ENCODE measurements at places on chromosomes 3 and 15.

GRCh38 chr3:44439499-44440295 is 37.8 kb downstream of the ZNF445 start:
- no peak for DNase-seq

DNA sequence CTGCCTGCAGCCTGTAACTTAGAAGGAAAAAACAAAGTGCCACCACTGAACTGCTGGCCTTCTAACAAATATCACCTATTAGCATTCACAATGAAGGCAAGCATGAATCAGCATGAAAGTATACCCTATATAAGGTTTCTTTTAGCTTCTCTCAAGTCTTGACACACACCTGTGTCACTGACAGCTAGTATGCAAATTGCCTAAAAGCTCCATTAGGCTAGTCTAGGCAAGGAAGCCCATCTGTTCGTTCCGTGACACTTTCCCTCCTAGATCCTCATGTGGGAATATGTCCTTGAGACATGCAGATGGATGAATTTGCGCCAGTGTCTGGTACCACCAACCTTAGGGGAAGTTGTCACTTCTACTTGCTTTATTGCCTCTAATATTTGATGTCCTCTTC is 129.3 kb downstream of the RBMS3 start:
- DNase-seq = no peak

DNA sequence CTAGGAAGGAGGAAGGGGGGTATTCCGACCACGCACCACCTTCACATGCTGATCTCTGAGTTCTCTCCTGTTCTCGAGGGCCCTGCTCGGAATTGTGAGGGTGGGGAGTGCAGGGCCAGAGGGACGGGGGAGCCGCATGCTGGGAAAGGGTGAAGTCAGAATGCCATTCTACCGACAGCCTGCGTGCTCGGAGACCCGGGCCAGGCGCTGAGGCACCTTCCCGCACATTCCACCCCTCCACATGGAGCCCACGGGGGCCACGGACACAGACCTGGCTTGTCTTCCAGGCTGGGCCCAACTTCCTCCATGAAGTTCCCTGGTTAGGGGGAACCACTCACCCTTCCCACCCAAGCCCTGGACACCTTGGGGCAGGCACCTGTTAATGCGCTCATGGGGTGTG is 28.7 kb upstream of the PIGZ start:
- DNase-seq = no peak

- DNase-seq = no peak
These were observed 44.8 kb downstream of the ALDH1L1 start for GRCh38 chr3:126135406-126136076.

DNA sequence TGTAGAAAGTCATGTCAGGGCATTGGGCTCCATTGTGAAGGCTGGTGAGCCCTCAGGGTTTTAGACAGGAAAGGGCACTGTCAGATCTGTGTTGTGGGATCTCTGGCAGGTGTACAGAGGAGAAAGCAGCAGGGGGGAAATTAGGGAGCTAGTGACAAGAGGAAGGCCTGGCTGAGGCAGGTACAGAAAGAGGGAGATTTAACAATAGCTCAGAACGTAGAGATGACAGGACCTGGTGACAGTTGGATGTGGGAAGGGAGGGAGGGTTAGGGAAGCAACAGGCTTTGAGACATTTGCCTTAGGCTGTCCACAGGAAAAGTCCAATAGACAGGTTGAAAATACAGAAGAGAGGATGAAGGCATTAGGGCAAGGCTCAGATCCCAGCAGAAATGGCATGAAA is 288.1 kb downstream of the EPHB1 start:
- DNase-seq = no peak

DNA sequence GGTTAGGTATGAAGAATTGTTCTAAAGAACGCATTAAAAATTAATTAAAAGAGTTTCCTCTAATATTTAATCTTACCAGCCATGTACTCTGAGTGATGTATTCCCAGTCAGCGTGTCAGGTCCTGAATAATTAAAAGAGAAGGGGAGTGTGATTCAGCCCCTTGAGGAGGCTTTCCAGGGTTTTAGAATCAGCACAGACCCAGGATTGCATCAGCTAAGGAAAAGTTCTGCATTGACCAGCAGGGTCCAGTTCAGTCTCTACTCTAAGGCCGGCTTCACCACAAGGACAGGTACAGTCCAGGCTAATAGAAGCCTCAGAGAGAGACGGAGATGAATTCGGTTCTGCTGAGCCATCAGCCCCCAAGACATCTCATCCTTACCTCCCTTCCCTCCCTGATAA is 499.5 kb upstream of the PROK2 start:
- no peak for DNase-seq

DNA sequence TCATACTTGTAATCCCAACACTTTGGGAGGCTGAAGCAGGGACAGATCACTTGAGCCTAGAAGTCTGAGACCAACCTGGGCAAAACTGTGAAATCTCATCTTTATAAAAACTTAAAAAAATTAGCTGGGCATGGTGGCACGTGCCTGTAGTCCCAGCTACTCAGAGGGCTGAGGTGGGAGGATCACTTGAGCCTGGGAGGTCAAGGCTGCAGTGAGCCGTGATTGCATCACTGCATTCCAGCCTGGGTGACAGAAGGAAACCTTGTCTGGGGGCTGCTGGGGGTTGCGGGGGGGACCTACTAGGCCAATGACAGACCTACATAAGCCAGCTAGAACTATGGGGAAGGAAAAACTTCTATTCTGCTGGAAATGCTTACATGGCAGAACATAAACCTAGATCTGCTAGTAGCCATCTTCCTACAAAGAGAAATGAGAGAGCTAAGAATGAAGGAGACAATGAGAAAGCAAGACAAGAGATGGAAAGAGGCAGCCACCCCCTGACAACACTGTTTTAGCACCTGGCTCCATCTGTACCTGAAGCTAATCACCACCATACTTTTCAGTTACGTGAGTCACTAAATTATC is 23.9 kb downstream of the FOXP1 start:
- DNase-seq = no peak

- DNase-seq = no peak
These were observed 17.5 kb downstream of the FHIT start for GRCh38 chr3:61233746-61234145.

DNA sequence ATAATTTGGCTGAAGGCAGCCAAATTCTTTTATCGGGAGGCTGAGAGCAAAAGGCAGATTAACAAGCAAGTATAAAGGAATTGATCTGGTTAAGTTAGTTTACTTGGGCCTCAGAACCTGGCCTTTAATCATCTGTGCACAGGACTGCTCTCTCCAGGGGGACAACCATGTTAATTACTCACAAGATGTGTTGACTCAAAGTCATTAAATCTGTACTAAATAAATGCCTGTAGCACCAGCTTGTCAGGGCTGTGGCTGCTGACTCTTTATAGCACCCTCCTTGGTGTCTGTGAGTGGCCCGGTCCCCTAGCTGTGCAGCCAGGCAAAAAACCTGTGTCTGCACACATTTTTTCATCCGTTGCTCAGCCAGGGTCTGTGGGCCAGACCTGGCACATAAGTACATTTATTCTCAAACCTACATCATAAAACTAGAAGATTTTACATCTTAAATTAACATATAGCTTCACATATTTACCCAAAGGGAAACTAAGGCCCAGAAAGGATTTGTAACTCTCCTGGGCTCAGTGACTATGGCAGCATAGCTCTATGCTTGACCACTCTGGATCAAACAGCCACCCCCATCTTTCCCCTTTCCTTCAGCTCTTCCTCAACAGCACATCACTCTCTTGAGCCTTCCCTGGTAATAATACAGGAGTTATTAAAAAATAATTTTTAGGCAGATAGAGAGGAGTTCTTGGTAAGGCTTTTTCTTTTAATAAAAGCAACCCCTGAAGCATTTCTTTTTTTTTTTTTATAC is 51.4 kb downstream of the NCEH1 start:
- DNase-seq = no peak

DNA sequence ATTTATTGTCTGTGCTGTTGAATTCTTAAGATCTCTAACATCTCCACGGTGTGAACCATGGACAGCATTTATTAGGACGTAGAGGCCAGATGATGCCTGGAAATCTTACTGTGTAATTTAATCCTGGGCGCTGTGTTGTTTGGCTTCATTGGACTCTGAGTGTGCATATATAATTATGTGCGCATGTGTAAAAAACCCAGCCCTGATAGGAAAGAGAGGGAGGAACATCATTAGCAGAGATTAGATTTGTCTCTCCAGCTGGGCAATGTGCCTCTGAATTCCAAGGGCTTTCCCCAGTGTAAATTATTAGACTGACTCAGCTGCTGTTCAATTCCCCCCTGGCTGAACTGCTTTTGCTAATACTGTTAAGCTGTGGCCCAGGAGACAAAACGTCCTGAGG is 39.6 kb downstream of the MAP3K13 start:
- peak; percentile 50 for DNase-seq

GRCh38 chr15:40847223-40847961 is 3.5 kb downstream of the SPINT1 start:
- peak; percentile 81 for DNase-seq

DNA sequence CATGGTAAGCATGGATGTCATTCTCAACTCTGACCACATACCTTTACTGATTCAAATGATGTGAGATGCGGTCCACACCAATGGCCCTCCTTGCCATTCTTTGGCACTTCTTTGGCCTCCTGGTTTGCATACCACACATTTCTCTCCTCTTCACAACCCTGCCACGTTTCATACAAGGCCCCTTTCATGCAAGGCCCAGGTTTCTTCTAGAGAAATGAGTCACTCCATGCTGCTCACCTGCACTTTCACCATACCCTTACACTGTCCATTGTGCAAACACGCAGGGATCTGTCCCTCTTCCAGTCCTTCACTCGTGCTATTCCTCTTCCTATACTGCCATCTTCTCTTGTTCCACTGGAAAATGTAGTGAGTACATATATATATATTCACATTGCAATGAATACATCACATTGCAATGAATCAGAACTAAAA is 24.4 kb upstream of the SLC24A5 start:
- DNase-seq = no peak

GRCh38 chr3:167969548-167969947 is 126.2 kb downstream of the GOLIM4 start:
- no peak for DNase-seq

DNA sequence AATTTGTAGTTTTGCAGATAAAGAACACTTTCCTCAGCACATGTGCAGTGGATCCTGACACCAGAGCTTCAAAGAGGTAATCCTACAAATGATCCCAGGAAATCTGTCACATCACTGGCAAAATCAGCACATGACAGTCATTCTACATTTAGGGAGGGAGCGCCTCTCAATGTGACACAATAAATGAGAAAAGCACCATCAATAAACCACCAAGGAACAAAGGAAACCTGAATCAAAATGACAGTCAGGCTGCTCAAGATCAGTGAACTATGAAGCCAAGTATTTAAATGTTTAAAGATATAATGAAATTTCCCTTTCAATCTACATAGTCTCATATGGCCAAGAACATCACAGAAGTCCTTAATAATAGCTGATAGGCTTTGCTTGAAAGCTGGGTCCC is 119.5 kb downstream of the LRRN1 start:
- DNase-seq = no peak

- no peak for DNase-seq
These were observed 222.5 kb downstream of the NR2F2 start for GRCh38 chr15:96553006-96553405.

DNA sequence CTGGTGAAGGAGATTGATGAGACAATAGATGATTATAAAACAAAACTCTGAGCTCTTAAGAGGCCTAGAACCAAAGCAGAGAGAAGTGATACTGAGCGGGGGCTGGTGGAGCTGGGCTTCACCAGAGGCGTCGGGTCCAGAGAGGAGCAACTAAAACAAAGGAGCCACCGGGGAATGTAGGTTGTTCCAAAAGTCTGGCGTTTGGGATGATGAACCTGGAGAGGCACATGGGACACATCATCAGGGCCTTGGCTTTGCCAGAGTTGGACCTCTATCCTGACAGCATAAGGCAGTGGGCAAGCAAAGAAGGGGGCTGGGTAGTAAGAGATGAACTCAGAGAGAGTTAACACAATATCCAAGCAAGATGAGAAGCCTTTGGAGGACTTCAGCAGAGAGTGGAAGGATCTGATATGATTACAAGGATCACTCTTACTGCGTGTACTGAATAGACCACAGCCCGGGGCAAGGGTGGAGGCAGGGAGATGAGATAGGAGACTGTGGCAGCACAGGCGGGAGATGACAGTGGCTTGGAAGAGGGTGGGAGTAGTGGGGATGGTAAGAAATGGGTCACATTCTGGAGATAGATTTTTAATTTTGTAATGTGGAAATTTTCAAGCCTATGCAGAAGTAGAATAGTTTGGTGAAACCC is 36.0 kb upstream of the RASA2 start:
- DNase-seq = no peak

DNA sequence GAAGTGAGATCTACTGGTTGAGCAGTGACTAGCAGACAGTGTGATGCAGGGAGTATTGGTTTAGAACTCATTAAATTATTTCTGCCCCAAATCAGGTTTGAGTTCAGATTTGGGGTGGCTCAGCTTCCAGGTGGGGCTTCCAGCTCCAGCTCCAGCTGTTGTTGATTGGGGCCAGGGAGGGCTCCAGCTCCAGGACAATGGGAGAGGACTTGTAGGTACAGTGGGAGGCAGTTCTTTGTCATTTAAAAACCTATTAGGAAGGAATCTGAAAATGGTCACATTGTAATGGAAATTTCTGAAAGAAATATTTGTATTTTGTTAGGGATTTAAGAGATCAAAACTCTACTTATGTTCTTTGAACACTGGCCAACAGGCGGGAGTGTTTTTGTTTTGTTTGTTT is 97.0 kb downstream of the FNDC3B start:
- no peak for DNase-seq

GRCh38 chr3:10363935-10364334 is 43.0 kb upstream of the SEC13 start:
- DNase-seq = no peak

- DNase-seq = peak; percentile 52
These were observed at the start of the genes CHDH and IL17RB for GRCh38 chr3:53846134-53846850. TSS of gene CHDH (minus strand) at chr3:53846419. CDS start at chr3:53824008, 22,411 bp downstream. TSS of gene IL17RB (plus strand) at chr3:53846568. CDS start at chr3:53846589, 21 bp downstream.

DNA sequence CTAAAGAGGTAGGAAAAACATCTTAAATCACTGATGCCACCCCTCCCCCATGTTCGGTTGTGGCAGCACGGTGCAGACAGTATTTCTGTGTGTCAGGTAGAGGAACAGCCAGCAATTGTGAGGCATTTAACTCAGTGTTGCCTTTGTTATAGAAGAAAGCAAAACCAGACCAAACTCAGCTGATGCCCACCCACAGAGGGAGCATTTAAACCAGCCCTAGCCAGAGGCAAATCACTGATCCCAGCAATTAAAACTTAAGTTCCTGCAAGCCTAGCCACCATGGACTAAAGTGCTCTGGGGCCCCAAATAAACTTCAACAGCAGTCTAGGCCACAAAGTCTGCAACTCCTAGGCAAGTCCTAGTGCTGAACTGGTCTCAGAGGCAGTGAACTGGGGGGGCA is 94.5 kb downstream of the CFAP20DC start:
- DNase-seq = no peak

DNA sequence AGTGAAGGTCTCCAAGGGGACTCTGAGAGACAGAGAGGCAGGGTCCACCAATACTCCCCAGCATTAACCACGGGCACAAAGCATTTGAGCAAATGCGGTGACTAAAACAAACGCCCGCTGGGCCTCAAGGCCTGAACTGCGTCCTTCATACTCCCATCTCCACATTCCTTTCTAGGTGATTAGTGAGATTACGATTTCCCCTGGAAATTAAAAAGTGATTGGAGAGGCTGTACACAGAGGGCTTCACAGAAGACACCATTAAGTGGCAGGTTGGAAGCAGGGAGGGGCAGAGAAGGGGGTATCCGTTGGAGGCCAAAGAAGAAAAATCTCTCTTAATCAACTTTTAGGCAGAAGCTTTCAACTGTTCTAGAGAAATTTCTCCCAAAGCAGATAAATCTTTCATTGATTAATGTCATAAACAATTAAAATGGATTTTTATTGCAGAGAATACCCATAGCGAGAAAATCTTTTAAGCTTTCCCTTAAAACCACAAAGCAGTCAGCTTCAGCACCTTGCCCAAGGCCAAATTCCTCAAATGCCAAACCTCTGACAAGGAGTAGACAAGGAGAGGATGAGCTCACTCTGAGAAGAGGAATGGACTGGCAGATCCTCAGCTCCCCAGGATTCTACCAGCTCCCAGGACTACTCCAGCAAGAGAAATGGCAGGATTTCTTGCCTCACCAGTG is 38.2 kb downstream of the MB21D2 start:
- DNase-seq = no peak
